Activated B cell treated with CpG ODN at 0.5 μM for 24 hours (primary cell): ENCODE measurements at places on chromosomes 11 and 22. TPM values are rescaled to one million over a fixed set of nuclear protein-coding genes. Genes with fewer than 3 reads are reported as not detected.
A peak's percentile ranks its signal among the peaks of the same experiment; 100 is the strongest.

GRCh38 chr22:45550416-45550815 is 47.7 kb downstream of the FBLN1 start:
- no peak overlapping the region for H3K4me3 ChIP-seq
- H3K27ac ChIP-seq, result no peak overlapping the region
- DNase-seq, result no peak
- no peaks in the 10 kb centered on the region for H3K36me3 ChIP-seq

GRCh38 chr11:12393691-12394090 is 16.3 kb downstream of the PARVA start:
- H3K36me3 ChIP-seq, result no peaks in the 10 kb centered on the region
- H3K27me3 ChIP-seq, result no peaks in the 10 kb centered on the region
- H3K4me3 ChIP-seq, result no peak overlapping the region
- no peak overlapping the region for H3K27ac ChIP-seq
- DNase-seq, result no peak

DNA sequence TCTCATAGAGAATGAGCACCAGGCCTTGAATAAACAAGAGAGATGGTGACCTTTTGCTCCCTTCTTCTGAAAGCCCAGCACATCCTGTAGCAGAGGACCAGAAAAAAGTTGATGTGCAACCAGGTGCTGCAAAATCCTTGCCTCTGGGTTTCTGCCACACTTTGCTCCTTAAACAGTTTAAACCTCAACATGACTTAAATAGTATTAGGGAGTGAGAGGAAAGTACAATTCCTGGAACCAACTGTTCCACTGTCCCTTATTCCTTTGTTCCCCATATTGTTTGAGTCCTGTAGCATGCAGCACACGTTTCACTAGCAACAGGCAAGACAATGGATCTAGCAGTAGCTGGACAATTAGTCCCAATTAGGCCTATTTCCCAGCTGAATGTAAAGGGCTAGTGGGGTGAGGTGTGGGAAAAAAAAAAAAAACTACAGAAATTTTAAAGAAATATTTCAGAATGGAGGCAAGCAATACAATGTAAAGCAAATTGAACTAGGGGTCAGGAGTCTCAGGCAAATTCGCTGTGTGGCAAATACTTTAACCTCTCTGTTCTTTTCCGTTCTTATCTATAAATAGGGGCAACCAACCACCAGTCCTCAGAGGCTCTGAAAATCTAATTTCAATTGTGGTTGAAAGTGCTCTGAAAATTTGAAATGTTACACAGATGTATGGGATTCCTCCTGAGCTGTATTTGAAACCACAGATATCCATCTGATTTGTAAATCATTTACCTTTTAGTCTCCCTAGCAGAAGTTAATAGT is 6.6 kb downstream of the MPPED2 start:
- no peak overlapping the region for H3K27ac ChIP-seq
- H3K4me3 ChIP-seq, result no peak overlapping the region
- peaks cover 5% of the 10 kb centered on the region for H3K4me1 ChIP-seq
- H3K27me3 ChIP-seq, result peaks cover 26% of the 10 kb centered on the region

DNA sequence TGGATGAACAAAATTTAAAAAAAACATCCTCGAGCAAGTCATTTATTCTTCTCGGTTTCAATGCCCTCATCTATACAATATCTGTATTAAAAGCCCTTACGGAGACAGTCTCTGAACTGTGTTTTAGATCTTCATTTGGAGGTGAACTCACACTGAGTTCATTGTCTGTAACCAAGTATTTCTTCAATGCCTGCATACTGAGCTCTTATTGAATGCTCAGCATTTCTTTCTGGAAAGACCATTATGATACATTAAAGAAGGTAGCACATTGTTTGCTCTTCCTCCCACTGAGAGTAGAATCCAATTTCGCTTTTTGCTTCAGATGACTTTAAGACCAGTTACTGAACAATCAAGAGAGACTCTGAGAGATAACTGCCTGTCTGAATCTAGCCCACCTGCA is 1.7 kb upstream of the ANO3 start:
- H3K36me3 ChIP-seq, result no peaks in the 10 kb centered on the region
- H3K27me3 ChIP-seq, result peaks cover 16% of the 10 kb centered on the region
- no peak overlapping the region for H3K27ac ChIP-seq
- no peak for DNase-seq

- H3K36me3 ChIP-seq, result no peaks in the 10 kb centered on the region
- no peaks in the 10 kb centered on the region for H3K27me3 ChIP-seq
- no peak overlapping the region for H3K27ac ChIP-seq
- peaks cover 1% of the 10 kb centered on the region for H3K4me1 ChIP-seq
- DNase-seq, result peak; percentile 1
- H3K4me3 ChIP-seq, result no peak overlapping the region
These were observed 8.7 kb downstream of the CAPN5 start for GRCh38 chr11:77075425-77075905.

- H3K4me3 ChIP-seq, result peak overlapping the region; percentile 30
- peak overlapping the region; percentile 47 for H3K27ac ChIP-seq
- H3K27me3 ChIP-seq, result no peaks in the 10 kb centered on the region
- H3K36me3 ChIP-seq, result peaks cover 63% of the 10 kb centered on the region
- peaks cover 53% of the 10 kb centered on the region for H3K4me1 ChIP-seq
- DNase-seq, result no peak
These were observed 10.3 kb downstream of the CAT start for GRCh38 chr11:34449013-34449412.

DNA sequence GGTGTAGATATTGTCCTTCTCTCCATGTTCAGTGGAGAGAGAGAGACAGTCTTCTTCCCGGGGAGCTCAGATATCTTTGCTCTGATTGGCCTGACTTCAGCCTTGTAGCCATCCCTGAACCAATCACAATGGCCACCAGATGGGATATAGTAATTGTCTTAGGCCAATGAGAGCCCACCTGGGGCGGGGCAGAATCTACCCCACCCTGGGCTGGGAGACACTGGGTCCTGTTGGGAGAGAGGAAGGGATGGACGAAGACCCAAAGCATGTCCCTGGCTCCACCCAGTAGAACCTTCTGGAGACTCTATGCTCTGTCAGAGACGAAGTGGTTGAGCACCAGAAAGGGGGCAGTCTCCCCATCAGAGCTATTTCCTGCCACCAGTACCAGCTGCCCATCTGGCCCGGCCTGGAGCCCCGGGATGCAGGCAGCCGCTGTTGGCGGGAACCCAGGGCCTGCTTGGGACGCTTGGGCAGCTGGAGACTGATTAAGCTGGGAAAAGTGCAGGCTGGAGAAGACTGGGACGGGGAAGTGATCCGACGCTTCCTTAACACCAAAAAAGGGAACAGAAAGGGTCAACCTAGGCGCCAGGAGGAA is 31.6 kb upstream of the CBX7 start:
- no peaks in the 10 kb centered on the region for H3K36me3 ChIP-seq
- H3K4me3 ChIP-seq, result no peak overlapping the region
- H3K27me3 ChIP-seq, result peaks cover 2% of the 10 kb centered on the region
- no peak overlapping the region for H3K27ac ChIP-seq
- no peak for DNase-seq

DNA sequence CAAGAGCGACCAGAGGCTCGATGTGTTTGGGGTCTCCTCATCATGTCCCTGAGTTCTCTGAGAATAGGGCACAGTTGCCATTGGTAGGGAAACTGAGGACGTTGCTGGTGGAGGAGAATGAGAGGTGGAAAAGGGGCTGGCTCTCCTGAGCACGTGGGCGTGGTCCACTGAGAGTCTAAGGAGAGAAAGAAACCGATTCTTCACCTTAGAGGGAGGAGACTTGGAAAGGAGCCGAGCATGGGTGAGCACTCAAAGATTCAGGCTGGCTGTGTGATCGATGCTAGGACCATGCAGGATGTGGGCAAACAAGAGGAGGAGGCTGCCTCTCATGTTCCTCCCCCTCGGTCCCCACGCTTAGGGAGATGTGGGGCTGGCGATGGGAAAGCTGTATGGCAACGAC is 19.8 kb upstream of the TLCD5 start:
- H3K27ac ChIP-seq, result no peak overlapping the region
- H3K4me1 ChIP-seq, result no peaks in the 10 kb centered on the region
- no peak for DNase-seq
- no peaks in the 10 kb centered on the region for H3K36me3 ChIP-seq
- no peak overlapping the region for H3K4me3 ChIP-seq

- H3K4me3 ChIP-seq, result no peak overlapping the region
- H3K36me3 ChIP-seq, result no peaks in the 10 kb centered on the region
- no peak for DNase-seq
- no peaks in the 10 kb centered on the region for H3K27me3 ChIP-seq
- no peak overlapping the region for H3K27ac ChIP-seq
These were observed 1058.0 kb upstream of the CNTN5 start for GRCh38 chr11:97962758-97963157.

DNA sequence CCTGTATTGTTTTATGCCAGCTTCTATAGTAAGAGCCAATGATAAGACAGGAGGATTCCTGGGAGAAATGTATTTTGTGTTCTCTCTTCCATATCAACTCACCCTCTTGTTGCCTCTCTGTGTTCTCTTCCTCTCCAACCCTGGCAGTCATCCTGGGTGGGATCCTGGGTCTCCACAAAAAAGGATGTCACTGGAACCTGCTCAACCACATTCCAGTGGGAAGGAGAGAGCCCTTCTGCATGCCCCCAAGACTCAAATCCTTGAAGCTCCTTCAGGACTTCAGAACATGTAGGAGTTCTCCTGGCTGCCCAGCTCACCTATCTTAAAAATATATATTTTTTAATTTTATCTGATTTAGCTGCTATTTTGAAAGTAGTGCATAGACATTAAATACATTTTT is 26.1 kb downstream of the APOL6 start:
- H3K27me3 ChIP-seq, result no peaks in the 10 kb centered on the region
- no peak overlapping the region for H3K4me3 ChIP-seq
- H3K36me3 ChIP-seq, result peaks cover 5% of the 10 kb centered on the region
- DNase-seq, result no peak
- H3K4me1 ChIP-seq, result peaks cover 26% of the 10 kb centered on the region

DNA sequence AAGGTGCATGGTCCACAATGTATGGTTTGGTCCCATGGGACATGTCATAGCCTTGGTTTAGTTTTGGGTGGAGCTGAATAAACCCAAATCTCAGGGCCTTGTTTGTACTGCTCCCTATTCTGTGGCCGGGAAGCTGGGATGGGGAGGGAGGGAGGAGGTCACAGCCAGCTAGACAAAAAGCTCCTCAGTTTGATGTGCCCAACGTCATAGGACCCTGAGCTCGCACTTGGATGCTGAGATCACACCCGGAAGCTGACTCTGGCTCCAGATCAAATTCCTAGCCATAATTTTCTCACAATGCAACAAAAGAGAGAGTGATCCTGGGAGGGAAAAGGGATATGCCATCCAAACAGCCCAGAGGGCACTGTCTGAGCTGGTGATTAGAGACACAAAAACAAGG is 1.5 kb downstream of the HSPB2 start:
- H3K27me3 ChIP-seq, result peaks cover 55% of the 10 kb centered on the region
- DNase-seq, result no peak
- H3K4me3 ChIP-seq, result no peak overlapping the region

DNA sequence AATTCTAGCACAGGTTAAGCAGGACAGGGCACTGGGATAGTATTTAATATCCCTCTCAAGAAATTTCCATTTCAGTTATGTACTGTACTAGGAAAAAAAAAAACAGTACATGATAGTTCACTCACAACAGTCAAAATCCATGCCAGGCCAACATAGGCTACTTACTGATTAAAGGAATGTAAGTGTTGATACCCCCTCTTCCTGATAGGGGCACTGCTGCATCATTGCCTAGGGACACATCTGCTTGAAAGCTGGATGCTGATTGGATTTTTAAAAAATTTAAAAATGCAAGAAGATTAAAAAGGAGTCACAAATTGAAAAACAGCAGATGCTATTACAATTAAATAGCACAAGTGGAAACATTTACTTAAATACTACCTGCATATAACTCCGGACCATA is 43.4 kb downstream of the APOL5 start:
- H3K27me3 ChIP-seq, result peaks cover 58% of the 10 kb centered on the region
- H3K27ac ChIP-seq, result no peak overlapping the region
- no peaks in the 10 kb centered on the region for H3K36me3 ChIP-seq
- no peak for DNase-seq
- no peaks in the 10 kb centered on the region for H3K4me1 ChIP-seq

The OR4S2 gene
- total RNA-seq, result not detected in 2 replicates

The HIRA gene
- total RNA-seq, result 29.7 and 32.7 TPM in 2 replicates

The TRIM21 gene
- total RNA-seq, result 27.7 and 30.8 TPM in 2 replicates

The FOXR1 gene
- total RNA-seq, result not detected in 2 replicates

The XKR3 gene
- total RNA-seq, result 0.13 TPM in 1 of 2 replicates, not detected in the other

The DGAT2 gene
- total RNA-seq, result 6.9 and 7.9 TPM in 2 replicates

The OR52K2 gene
- not detected in 2 replicates for total RNA-seq
